NCI-H187 (cell line): ENCODE measurements at places on chromosomes 1 and 21.
A peak's percentile ranks its signal among the peaks of the same experiment; 100 is the strongest.

DNA sequence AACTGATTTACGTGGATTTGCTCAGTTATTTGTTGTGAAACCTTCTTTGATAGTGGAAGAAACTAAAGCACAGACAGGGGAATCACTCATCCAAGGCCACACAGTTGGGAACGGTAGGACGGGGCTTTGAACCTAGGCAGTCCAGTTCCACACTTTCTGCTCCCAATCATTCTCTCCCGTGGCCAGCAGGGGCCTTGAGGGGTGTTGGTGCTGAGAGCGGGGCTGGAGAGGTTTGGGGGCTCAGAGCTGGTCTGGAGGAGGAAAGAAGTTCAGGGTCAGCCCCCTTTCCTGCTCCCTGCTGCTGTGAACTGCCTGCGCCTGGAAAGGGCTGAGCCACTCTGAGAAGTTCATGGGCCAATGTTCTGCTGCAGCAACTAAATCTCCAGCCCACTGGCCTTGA lies 31.4 kb upstream of the ACTL8 start:
- DNase-seq = no peak

DNA sequence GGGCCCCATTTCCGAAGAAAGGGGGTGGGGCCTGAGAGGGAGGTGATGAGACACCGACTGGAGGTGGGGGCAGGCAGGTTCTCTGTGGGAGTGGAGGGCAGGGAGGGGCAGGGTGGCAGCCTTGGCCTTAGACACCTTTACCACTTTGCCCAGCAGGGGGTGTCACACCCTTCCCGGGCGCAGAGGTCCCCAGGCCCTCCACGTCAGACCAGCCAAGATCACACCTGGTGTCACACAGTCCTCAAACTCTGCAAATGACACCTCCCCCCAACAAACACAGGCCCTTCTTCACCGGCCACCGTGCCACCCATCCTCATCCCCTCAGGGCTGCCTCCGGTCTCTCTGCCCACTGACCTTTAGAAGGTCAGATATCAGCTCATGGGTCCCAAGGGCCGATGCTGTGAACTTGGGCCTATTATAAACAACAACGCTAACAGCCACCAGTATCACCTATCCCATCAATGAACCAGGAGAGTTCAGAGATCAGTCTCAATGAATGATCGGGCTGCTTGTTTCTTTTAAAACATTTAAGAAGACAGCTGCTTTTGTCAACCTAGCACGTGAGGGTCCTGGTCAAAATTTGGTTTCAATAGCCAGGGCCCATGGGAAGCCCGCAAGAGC lies 103.9 kb downstream of the CASZ1 start:
- no peak for DNase-seq

GRCh38 chr1:55190109-55190508 lies 25.1 kb downstream of the USP24 start:
- DNase-seq = no peak

- DNase-seq = no peak
Observed at GRCh38 chr1:18949686-18950400, 6.6 kb downstream of the IFFO2 start.

GRCh38 chr21:42593007-42593814 lies 60.2 kb upstream of the PDE9A start:
- no peak for DNase-seq

DNA sequence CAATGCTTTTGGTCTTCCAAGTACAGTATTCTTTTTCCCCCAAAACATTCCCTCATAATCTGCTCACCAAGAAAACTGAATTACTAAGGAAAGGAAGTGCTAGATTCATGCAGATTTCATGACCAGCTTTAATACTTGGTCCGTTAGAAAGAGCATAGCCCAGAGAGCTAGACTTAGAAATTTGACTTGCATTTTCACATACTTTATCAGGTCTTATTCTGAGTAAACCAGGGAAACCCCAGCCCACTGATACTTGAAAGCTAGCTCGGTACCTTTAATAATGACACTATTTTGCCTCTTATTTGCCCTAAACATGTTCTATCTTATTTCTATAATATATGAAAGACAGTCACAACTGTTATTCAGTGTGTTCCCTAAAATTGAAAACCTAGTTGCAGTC lies 204.5 kb downstream of the TTLL7 start:
- no peak for DNase-seq

DNA sequence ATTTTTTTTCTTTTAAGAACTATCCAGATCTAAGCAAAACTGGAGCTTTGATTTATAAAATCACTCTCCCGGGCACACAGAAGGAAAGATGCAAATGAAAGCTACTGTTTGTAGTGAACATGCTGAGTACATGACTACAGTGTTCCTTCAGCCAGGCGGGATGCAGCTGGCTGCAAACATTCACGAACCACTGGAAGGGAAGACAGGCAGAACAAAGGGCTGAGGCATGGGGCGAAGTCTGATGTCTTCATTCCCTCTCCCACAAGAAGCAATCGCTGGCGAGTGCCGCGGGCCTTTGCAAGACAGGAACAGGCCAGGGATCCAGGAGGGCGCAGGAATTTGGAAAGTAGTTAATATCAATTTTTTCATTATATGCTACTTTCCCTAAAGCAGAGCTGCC lies 257.9 kb upstream of the AJAP1 start:
- DNase-seq = no peak

GRCh38 chr1:76410499-76410898 lies 336.0 kb downstream of the ST6GALNAC3 start:
- no peak for DNase-seq

GRCh38 chr1:30642391-30643120 lies 80.8 kb downstream of the MATN1 start:
- DNase-seq = no peak

DNA sequence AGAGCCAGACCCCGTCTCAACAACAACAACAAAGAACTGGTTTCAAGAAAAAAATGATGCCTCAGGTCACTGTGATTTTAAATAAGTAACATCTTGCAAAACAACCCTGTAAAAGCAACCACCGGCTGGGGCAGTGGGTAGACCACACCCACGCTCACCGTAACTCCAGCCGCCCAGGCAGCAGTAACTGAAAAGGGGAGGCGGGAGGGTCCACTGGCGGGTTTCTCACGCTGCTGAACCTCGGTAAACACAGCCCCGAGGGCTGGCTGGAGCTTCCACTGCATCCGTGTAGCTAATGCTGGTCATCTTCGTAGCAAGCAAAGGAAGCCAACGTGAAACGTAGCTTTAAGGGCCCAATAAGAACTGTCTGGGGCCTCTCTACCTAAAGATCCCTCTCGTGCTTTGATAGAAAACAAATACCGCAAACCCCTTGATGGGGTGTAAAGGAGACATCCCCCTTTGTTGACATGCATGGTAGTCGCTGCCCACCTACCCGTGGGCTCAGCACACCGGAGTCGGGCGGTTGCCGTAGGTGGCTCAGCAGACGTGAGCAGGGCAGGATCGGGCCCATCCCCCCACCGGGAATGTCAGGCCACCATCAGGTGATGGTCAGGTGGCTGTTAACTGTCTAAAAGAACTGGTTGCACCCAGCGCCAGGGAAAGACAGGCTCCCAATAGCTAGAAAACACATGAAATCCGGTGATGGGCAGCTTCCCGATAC lies 4.2 kb downstream of the C1orf159 start:
- DNase-seq = no peak

GRCh38 chr1:37705399-37705798 lies 13.1 kb downstream of the CDCA8 start:
- no peak for DNase-seq

DNA sequence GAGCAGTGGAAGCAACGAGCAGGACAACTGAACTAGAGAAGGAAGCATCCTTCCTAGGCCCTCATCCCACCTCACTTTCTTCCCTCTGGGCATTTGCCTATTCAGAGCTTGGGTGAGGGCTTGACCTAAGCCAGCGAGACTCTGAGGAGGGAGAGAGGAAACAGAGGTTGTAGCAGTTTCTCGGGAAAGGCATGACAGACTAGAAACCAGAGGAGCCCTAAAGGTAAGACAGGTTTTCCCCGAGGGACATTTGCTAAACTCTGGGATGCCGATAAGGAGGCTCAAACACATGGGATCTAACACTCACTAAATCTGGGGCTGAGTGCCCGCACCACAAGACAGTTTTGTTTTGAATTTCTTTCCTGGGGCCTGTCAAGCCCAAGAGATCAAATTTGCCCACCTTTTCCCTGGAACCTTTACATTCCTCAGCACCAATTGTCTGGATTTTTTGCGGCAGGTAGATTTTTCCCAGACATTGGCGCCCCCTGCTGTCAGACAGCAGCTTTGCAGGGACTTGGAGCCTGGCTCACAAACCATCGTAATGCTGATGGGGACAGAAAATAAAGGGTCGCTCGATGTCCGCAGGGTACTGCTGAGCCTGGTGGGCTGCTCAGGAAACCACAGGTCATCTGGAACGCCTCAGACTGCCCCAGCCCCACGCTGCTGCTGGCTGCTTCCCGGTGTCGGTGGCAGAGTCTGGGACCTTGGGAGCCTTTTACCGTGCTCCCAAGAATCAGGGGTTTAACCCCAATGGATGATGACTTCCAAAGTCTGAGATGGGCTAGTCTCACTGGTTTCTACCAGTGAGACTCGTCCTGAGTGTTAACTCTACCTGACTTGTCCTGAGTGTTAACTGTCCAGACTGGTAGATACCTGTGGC lies 23.4 kb upstream of the TSPAN2 start:
- DNase-seq = peak; percentile 15

DNA sequence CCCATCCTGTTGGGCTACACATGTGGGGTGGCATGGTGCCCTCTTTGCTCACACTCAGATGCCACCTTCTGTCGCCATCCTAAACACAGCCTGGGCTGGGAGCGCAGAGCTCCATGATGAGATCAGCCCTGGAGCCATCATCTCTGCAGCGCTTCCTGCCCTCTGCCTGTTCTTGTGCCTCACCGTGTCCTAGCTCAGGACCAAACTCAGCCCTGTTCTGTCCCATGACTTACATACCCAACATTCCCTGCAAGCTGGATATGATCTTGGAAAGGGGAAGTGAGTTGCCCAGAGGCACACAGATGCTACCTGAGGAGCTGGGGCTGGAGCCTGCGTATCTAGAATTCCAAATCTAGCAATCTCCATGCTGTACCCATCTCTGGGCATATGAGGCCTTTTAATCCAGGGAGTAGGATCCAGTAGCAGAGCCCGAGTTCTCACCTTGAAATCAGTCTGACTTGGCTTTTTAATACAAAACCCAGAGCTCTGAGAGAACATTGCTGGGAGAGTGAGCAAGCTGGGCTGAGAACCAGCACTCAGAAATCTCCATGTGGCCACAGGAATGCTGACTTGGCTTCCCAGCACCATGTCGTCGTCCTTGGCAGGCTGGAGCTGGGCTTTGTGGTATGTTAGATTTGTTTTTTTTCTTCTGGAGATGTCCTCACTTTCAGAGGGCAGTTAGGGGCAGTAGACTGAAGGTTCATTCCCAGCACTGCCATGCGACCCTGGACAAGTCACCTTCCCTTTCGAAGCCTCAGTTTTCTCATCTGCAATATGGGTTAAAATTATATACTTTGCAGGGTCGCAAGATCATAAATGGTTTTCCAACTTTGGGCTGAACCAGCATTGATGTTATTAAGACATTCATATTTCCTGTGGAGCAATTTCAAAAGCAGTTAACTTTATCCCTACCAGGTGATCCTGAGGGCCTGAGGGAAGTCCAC lies 2.6 kb downstream of the ALPL start:
- DNase-seq = no peak

DNA sequence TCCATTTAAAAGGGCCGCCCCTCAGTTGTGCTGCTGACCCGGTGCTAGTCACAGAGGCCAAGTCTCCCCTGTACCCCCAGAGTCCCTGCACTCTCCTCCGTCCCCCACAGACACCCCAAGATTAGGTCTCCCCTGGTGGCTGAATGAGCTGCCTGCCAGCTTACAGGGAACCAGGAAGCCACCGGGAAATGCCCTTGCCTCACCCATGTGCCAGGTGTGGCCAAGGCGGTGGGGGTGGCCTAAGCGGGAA lies 32.7 kb downstream of the HSPG2 start:
- no peak for DNase-seq

- no peak for DNase-seq
Observed at GRCh38 chr1:78047106-78047505, 1.3 kb downstream of the GIPC2 start.

GRCh38 chr1:57111175-57111574 lies 145.4 kb upstream of the C8B start:
- no peak for DNase-seq

- no peak for DNase-seq
Observed at GRCh38 chr1:61842036-61842435, 99.8 kb downstream of the PATJ start.

DNA sequence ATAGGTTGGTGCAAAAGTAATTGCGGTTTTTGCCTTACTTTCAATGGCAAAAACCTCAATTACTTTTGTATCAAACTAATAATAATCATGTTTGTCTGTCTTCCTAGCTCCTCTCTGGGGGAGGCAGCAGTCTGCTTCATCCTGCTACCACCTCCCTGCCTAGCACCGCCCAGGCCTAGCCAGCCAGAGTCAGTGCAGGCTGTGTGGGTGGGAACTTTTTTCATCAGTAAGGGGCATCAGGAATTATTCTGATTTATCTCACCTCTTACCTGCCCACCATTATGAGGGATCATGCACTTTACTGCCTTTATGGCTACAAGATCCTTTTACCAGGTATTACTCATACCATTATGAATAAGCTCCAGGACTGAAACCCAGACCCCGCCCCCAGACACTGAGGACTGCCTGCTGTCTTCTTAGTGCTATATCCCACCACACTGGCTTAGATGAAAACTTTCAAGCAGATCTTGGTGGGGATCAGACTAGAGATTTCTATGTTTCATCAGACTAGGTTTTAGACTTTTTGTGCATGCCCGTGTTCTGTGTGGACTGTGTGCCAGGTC lies 116.4 kb downstream of the PBX1 start:
- DNase-seq = no peak
